Fibroblast of the aortic adventitia (primary cell): ENCODE measurements at places on chromosomes 5 and 9. TPM values are rescaled to one million over a fixed set of nuclear protein-coding genes. Genes with fewer than 3 reads are reported as not detected.

DNA sequence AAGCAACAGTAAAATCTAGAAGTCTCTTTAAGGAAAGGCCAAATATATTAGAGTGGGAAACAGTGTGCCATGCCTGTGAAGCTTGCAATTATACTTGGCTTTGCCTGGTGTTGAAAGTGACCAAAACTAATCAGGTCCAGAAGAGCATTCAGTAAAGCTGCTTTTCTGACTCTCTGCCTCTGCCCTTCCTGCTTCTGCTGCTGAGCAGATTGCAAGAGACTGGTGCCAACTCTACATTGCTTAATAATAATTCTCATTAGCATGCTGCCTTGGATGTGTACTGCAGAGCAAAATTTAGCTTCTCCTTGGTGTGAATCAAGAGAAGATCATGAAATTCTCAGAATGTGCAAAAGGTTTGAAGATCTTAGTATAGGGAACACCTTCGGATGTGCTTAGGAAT is 120.4 kb upstream of the RFX3 start:
- no peak for DNase-seq

DNA sequence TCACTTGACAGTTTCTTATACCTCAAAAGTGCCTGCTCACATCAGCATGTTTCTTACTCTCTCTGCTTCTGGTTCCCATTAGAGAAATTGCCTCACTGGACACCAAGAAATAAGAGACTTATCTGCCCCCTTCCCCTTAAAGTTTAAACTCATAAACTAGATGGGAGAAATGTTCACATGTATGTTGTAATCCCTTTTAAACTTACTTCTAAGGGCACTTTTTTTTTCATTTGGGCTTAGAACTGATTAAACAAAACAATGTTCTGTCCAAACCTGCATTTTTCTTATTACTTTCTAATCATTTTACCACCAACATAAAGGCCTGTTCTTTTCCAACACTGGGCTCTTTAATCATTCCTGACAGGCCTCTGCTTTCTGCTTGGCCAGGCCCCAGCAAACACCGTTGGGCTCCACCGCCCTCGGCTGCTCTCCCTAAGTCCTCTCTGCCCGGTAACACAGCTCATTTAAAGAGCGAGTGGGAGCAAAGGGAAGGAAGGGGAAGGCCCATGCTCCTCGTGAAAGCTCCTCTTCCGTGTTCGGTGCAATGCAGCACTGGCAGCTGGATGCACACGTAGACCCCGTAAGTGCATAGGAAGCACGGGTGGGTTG is 53.4 kb downstream of the ROR2 start:
- peak; percentile 96 for DNase-seq

DNA sequence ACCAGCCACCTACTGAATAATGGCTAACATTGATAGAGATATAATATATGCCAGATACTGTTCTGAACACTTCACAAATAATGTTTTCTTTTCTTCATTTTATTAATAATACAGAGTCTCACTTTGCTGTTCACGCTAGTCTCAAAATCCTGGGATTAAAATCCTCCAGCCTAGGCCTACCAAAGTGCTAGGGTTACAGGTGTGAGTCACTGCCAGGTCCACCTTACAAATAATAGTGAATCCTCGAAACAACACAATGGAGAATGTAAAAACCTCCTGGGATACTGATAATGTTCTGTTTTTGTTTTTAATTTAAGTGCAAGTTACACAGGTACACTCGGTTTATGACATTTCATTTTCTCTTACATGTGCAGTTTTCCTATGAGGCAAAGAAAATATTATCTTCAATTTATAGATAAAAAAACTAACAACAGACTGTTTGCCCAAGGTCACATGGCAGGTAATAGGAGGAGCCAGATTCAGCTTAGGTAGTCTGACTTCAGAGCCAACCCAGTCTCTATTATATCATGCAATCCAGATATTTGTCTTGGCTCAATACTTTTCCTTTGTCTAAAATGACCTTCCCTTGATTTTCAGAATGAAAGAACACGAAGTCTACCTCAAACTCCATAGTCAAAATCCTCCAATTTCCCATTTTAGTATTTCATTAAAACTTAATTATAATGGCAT is 7.8 kb downstream of the ZFR start:
- DNase-seq = no peak

The C5orf52 gene
- total RNA-seq = not detected in 2 replicates

The SPATA31E1 gene
- not detected in 2 replicates for total RNA-seq
